A549 treated with ZK216348 at 1 μM for 4 hours (cell line): ENCODE measurements at places on chromosomes 11 and 22. TPM values are rescaled to one million over a fixed set of nuclear protein-coding genes. Genes with fewer than 3 reads are reported as not detected.

LIF gene
- total RNA-seq = 18.2 to 40.8 TPM (median 35.2 TPM) in 5 replicates

RCOR2 gene
- 0.64 to 1.0 TPM (median 0.95 TPM) in 5 replicates for total RNA-seq

HORMAD2 gene
- not detected in 5 replicates for total RNA-seq

OR5L2 gene
- not detected in 5 replicates for total RNA-seq

SEC14L6 gene
- not detected in 5 replicates for total RNA-seq

TTC17 gene
- 27.8 to 34.2 TPM (median 30.4 TPM) in 5 replicates for total RNA-seq

MFRP gene
- total RNA-seq = not detected in 5 replicates

WEE1 gene
- 20.7 to 36.0 TPM (median 21.3 TPM) in 5 replicates for total RNA-seq

RAG2 gene
- not detected in 5 replicates for total RNA-seq

USH1C gene
- 0.87 to 1.6 TPM (median 1.3 TPM) in 5 replicates for total RNA-seq

CYP2D6 gene
- total RNA-seq = 0.40 to 0.54 TPM (median 0.50 TPM) in 5 replicates

NCR3LG1 gene
- total RNA-seq = 1.9 to 2.8 TPM (median 2.6 TPM) in 5 replicates

CFAP300 gene
- total RNA-seq = 5.2 to 7.4 TPM (median 6.2 TPM) in 5 replicates

RBMXL2 gene
- not detected in 5 replicates for total RNA-seq

INSC gene
- total RNA-seq = not detected in 5 replicates

ARVCF gene
- 0.91 to 3.0 TPM (median 2.4 TPM) in 5 replicates for total RNA-seq

ARHGEF12 gene
- 11.2 to 19.2 TPM (median 14.5 TPM) in 5 replicates for total RNA-seq

ANGPTL5 gene
- 0.13 TPM in 1 of 5 replicates, not detected in the others for total RNA-seq

LAMTOR1 gene
- 117 to 162 TPM (median 141 TPM) in 5 replicates for total RNA-seq

CST6 gene
- total RNA-seq = not detected in 5 replicates

CNIH2 gene
- total RNA-seq = 0.88 to 2.7 TPM (median 1.7 TPM) in 5 replicates

VEGFB gene
- total RNA-seq = 40.1 to 48.1 TPM (median 46.3 TPM) in 5 replicates

NAALAD2 gene
- not detected in 5 replicates for total RNA-seq

OSBP gene
- 25.8 to 33.1 TPM (median 30.0 TPM) in 5 replicates for total RNA-seq

SLC25A18 gene
- total RNA-seq = 0.09 to 0.31 TPM (median 0.13 TPM) in 5 replicates

DEPDC5 gene
- 4.4 to 6.0 TPM (median 4.8 TPM) in 5 replicates for total RNA-seq

OLFML1 gene
- not detected in 5 replicates for total RNA-seq

RIC3 gene
- total RNA-seq = 1.8 to 3.7 TPM (median 2.9 TPM) in 5 replicates

CYTH4 gene
- 0.34 to 2.1 TPM (median 0.76 TPM) in 5 replicates for total RNA-seq

TBX1 gene
- 1.5 to 6.0 TPM (median 4.3 TPM) in 5 replicates for total RNA-seq
